ENCODE measurements at places on chromosomes 2 and 18.

DNA sequence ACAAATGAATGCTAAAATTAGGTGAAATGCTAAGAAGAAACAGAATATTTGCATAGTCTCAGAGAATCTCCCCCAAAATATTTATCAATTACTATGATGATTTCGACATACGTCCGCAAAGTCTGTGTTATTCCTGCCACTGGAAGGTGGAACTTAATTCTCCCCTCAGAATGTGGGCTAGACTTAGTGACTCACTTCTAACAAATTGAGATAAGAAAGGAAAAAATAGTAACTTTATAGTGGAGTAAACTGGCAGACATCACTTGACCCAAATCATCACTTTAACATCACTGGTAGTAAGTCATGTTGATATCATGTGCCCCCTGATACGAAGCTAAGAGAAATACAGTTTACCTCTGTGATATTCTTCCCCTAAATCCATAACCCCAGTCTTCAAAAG, 23.5 kb downstream of the HADHB start:
- DNase-seq: peak; percentile 22

- no peak for DNase-seq
Observed at GRCh38 chr2:199710551-199710950, 140.4 kb downstream of the FTCDNL1 start.

- DNase-seq: peak; percentile 1
Observed at GRCh38 chr2:153476816-153477635, 1.5 kb downstream of the RPRM start.

DNA sequence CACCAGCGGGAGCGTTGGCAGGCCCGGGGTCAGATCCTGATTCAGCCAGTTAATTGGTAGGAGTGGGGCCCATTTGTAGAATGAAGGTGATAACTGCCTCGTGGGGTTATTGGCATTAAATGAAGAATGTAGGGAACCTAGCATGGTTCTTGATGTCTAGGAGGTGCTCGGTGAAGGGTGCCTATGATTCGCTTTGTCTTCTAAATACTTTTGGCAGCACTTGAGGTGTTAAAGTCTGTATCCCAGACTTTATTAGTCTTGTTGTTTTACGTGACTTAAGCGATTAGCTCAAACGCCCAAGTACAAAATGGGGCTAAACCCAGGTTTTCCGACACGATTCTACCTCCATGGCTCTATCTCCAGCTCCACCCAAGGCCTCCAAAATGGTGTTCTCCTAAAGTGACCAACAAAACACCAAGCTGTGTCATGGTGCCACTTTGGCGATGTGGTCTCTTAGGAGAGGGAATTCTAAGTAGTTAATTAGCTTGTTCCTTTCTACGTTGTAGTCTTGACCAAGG, 980 bp upstream of the PPP4R1 start:
- DNase-seq: no peak

DNA sequence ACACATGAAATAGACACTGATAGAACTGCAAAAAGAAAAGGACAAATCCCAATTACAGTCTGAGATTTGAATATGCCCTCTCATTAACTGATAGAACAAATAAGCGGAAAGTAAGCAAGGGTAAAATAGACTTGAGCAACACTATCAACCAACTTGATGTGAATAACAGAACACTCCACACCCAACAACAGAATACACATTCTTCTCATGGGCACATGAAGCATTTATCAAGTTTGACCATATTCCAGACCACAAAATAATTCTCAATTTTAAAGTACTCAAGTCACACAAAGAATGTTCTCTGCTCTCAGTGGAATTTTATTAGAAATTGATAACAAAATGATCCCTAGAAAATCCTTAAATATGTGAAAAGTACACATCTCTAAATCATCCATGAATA, 19.0 kb downstream of the ETAA1 start:
- no peak for DNase-seq

- DNase-seq: no peak
Observed at GRCh38 chr2:39264733-39265132, 21.0 kb upstream of the CDKL4 start.
